ENCODE measurements at places on chromosomes 16 and 17.

GRCh38 chr16:22217890-22218730 is 12.0 kb downstream of the EEF2K start:
- no peak for DNase-seq

GRCh38 chr16:29898804-29899515 is 390 bp downstream of the SEZ6L2 start:
- DNase-seq, result no peak

- no peak for DNase-seq
Measured at GRCh38 chr16:50502616-50503011, 45.6 kb upstream of the NKD1 start.

- no peak for DNase-seq
Measured at GRCh38 chr16:58236831-58237230, 38.9 kb upstream of the CSNK2A2 start.

GRCh38 chr16:53945996-53946395 is 242.0 kb downstream of the FTO start:
- no peak for DNase-seq

- DNase-seq, result no peak
Measured at GRCh38 chr17:15143524-15143923, 121.6 kb downstream of the PMP22 start.

GRCh38 chr16:69886726-69887125 is 64.4 kb upstream of the CLEC18A start:
- DNase-seq, result no peak

DNA sequence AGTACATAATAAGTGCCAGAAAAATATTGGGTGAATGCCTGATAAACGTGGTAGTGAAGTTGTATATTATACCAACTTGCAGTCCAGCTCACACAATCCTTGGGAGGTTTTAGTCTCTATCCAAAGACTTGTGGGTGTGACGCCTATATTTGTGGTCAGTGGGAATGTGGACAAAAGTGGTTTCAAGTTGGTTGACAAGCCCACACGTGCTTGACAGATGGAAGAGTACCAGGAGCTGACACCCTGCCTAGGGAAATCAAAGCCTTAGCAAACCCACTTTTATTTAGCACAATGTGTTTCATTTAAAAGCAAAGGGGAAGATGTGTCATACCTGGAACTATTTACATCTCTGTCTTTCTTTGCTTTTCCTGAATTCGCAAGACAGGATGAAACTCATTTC is 79.0 kb downstream of the CA10 start:
- DNase-seq, result no peak

DNA sequence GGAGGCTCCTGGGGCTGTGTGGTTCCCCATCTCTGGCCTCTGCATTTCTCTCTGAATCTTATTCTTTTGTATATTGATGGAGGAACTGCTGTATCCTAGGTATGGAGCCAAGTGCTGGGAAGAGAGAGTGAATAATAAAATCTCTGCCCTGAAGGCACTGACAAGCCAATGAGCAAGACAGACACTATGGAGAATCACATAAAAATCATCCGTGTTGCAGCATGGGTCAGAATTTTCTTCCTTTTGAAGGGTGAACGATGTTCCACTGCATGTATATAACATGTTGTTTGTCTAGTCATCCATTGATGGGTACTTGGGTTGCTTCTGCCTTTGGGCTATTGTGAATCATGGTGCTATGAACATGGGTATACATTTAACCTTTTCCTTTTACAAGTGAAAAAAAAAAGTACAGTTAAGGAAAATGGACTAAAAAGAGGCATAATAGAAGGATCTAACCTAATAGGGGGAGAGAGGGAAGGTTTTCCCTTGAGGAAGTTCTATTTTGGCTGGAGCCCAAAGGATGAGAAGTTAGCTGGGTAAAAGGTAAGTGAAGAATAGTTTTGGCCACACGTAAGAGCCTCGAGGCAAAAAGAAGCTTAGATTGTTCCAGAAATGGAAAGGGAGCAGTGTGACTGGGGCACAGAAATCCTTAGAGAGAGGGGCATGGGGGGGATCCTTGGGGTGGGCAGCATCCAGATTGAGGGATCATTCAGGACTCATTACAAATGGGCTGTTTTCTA is 32.3 kb upstream of the GNA13 start:
- DNase-seq, result no peak

DNA sequence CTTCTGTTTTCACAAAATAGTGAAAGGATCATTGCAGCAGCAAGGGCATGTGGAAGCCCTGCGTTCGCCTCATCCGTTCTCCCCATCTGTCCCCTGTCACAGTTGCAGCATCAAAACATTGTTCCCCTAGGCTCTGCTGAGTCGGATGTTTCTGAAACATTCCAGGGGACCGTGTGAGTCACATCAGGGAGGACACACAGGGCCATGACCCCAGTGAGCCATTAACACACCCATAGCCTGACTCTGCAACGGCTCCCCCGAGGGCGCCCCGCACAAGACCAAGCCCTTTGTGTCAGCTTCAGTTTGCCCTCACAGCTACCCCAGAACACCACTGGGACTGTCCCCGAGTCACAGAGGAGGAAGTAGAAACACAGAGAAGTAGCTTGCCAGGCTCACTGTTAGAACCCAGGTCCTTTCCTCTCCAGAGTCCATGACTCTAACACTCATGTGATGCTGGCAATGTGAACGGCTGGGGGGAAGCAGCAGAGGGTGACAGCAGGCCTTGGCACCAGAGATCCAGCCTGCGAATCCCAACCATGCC is 63.3 kb upstream of the HSBP1 start:
- no peak for DNase-seq

DNA sequence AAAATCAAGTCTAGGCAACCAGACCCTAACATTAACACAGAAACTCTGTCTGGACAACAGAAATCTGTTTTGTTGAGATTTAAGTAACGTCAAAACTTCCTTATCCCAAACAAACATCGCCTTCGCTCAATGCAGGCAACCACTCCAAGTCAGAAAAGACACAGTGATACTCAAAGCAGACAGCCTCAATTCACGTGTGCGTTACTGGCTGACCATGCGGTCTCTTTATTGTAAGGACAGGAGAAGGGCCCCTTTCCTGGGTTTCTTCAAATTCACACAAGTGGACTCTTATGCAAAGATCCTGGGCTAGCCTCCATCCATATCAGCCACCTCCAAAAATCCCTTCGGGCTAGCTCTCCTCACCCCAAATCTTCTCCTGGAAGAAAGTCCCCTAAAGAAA is 467.7 kb downstream of the SOX9 start:
- no peak for DNase-seq

DNA sequence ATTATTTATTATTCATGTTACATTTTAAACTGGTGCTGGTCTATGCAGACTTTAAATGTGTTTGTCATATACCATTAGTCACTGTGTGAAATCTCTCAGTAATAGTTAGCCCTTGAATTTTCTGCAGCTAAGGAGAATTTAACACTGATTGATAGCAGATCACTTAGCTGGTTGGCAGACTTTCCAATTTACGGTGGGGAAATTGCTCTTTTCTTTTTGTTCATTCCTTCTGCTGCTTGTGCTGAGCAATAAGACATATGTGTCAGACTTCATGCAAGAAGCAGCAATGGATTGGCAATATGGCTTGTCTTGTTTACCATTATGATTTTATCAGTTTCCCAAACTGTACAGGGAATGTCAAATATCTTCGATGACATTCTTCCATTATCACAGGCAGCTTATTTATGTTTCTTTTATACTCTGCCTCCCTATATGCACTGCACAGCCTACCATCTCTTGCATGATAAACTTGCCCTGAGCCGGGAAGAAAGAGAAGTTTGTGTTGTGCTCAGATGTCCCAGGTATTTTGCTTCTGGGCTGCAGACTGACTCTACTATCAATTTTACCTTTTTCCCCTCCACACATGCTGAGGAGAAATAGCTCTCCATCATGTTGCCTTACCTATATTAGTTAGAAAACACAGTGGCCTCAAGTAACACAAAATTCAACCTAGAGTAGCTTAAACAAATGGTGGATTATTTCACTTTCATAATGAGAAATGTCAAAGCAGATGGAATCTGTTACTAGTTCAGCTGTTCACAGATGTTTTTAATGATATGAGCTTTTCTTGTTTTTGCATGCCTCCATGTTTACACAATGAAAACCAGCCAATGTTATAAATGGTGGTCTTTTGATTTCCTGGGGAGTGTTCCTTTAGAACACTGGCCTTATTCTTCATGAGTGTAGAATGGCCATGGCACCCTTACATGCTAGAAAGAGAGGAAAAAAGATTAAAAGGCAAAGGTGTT is 968.1 kb upstream of the GOT2 start:
- no peak for DNase-seq

DNA sequence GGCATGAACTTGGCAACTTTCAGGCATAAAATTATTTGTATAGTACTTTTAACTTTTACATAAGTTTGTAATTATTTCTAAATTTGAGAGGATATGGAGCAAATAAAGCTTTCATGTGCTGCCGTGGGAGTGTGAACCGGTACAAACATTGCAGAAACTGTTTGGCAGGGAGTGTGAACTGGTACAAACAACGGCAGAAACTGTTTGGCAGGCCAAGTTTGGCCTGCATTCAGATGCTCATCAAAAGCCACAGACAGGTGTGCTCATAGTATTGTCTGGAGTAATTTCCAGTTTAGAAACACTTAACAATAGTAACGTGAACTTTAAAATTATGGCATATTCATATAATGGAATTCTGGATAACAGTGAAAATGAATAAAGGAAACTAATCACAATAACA is 73.8 kb upstream of the ATP2A3 start:
- DNase-seq, result no peak

- DNase-seq, result no peak
Measured at GRCh38 chr17:79730437-79730768, 340 bp upstream of the ENPP7 start.

DNA sequence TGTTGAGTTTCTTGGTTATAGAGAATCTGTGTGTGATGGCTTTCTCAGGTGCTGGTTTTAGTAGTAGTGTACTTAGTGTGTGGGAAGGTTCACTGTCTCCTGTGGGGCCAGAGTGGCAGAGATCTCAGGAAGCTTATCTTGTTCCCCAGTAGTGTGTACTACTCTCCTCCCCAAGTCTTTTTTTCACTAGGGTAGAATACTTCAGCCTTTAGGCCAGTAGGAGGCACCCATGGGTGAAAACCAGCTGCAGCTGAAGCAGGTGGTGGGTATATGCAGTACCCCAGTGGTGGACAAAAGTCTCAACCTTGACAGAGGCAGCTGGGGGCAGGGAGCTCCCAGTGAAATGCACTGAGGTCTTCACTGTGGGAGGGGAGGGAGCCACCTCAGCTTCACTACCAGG is 109.9 kb downstream of the PHKB start:
- no peak for DNase-seq

- DNase-seq, result peak; percentile 37
Measured at GRCh38 chr16:66954097-66954659, 6.9 kb upstream of the CES3 start.

DNA sequence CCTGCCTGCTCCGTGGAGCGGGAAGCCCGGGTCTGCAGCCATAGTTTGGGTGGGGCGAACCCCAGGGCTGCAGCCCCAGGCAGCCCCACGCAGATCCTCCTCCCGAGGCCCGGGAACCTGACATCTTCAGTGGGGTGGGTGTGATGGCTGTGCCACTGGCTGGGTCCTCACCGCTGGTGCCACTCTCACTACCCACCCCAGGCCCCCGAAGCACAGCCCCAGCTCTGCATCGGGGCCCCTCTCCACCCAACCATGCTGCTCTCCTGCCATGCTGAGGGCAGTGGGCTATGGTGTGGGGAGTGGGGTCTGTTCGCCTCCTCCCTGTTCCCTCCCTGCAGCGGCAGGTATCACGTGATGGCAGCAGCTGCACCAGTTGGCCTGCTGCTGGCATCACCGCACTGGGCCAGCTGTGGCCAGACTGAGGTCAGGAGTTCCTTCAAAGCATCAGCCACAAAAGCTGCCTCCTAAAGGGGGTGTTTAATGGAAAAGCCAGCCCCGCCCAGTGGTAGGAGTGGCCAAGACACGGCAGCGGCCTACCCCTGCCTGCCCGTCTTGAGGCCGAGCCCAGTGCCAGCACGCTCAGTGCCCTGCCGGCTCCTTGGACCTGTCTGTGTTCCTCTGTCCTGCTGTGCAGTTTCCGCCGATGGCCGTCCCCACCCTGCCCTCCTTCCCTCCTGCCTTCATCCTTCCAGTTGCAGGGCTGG is 10.8 kb downstream of the KCTD5 start:
- no peak for DNase-seq

- DNase-seq, result peak; percentile 76
Measured at GRCh38 chr17:16991349-16992009, 19.6 kb upstream of the TNFRSF13B start.

GRCh38 chr17:7323731-7324437 is 5.3 kb downstream of the NEURL4 start:
- DNase-seq, result peak; percentile 54

DNA sequence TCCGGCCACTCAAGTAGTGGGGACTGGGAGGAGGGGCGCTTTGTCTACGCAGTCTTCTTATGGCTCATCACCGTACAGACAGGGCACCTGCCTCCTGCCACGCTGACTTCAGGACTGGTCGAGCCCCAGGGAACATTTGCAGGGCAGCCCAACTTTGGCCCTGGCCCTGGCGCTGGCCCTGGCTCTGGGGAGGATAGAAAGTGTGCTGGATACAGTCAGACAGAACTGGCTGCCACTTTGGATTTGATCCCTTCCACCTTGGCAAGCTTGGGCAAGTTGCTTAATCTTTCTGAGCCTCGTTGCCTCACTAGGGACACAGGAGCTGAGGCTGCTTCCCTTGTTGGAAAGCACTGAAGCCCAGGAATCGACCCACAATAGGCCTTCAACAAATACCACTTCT is 13.6 kb downstream of the LGALS9 start:
- DNase-seq, result no peak

GRCh38 chr17:29514792-29515191 is 52.0 kb downstream of the ABHD15 start:
- no peak for DNase-seq

- no peak for DNase-seq
Measured at GRCh38 chr16:68987734-68988457, 117.6 kb upstream of the HAS3 start.

- no peak for DNase-seq
Measured at GRCh38 chr16:24214992-24215391, 41.1 kb upstream of the CACNG3 start.

DNA sequence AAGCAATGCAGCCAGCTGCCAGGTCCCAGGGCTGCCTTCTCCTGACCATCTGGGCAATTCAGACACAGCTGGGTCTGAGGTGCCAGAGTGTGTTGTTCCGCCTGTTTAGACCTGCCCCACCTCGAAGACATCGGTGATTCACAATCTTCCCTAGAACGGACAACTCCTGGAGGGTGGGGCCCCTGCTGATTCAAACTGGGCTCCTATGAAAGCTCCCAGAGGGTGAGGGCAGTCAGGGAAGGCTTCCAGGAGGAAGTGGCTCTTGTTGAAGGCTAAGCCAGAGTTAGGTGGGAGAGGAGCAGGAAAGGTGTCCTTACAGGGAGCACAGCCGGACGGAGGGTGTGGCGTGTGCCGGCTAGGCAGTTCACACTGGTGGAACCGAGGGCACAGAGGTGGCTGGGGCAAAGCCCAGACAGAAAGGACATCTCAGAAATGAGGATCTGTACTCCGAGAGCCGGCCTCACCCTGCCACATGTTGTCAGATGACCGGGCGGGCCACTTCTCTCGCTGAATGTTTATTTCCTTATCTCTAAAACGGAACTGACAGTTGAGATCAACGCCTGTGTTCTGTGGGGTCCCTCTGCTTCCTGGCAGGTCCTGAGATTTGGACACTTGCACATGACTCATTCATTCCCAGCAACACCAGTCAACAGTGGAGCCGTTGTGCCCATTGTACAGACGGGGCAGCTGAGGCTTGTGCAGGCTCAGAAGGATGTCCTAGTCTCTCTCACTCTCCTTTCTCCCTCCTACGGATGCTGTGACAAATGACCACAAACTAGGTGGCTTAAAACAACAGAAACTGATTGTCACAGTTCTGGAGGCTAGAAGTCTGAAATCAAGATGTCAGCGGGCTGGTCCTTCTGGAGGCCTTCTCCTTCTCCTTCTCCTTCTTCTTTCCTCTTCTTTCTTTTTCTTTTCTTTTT is 26.9 kb upstream of the LITAF start:
- DNase-seq, result no peak
